Lung microvascular endothelial cell (primary cell): ENCODE measurements at places on chromosomes 2 and 18.

- no peak for DNase-seq
Measured at GRCh38 chr18:45876161-45876560, 50.7 kb downstream of the SIGLEC15 start.

- no peak for DNase-seq
Measured at GRCh38 chr2:175233135-175233719, 51.7 kb upstream of the ATP5MC3 start.

DNA sequence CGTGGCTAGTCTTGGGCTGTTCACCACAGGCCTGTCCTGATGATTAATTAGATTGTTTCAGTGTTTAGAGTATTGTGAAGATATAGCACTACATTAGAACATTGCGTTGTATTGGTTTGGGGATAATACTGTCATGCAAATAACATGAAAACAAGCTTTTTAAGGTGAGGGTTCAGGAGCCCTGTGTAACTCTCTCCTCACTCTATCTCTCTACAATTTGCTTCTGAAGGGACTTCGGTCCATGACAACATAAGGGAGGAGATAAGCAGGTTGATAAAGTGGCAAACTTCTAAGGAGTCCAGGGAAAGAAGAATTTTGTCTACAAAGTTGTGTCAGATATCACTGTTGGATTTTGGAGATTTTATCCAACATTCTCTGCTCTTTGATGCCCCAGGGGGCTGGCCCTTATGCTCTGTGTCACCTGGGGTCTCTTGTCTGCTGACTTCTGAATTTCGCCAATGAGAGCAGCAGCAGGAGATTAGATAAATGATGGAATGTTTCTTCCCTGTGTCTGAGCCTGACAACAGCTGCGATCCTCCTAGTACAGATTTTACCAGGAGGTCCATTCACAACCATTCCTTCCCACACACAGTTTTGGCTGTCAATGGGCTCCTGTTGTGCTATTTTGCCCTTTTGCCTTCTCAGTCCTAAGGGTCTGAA lies 3.3 kb downstream of the TNP1 start:
- no peak for DNase-seq

GRCh38 chr2:84959095-84959565 lies 11.8 kb upstream of the KCMF1 start:
- DNase-seq, result no peak

DNA sequence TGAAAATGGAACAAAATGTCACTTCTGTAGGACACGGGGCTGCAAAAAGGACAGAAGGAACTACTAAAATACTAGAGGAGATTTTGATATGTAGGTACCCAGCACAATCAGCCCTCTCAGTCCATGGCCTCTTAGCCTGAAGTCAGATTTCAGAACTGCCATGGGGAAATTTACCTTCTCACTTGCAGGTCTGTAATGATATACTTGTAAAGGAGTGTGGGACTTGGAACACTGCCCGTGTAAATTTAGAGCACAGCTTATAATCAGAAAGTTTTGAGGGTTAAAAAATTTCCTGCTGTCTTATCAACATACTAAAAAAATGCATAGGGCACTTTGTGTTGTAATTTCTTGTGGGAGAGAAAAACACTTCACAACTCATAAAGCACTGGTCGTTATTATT lies 60.6 kb downstream of the ZEB2 start:
- DNase-seq, result no peak

- no peak for DNase-seq
Measured at GRCh38 chr2:3317871-3318590, 59.6 kb downstream of the EIPR1 start.

GRCh38 chr18:57803103-57803969 lies at the start of gene ATP8B1:
ATP8B1 (minus strand) TSS chr18:57803315; CDS start chr18:57731807, 71,508 bp downstream.
- peak; percentile 78 for DNase-seq

DNA sequence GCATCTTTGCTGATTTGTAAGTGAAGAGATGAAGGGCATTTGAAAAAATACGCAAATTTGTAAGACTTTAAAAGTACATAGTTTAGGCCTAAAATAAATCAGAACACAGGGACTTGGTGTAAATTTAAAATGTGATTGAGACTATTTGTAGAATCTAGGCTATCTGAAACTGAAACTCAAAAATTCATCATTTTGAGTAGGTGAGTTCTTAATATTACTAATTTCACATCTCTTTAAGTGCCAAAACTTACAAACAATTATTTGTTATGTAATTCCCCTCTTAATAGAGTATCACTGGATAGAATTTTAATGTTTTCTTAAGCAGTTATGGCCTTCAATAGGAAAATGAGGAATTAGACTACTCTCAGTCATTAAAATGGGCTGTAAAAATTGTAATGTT lies 14.0 kb upstream of the HRH4 start:
- DNase-seq, result no peak

GRCh38 chr2:140975237-140975636 lies 1155.6 kb downstream of the LRP1B start:
- peak; percentile 80 for DNase-seq

DNA sequence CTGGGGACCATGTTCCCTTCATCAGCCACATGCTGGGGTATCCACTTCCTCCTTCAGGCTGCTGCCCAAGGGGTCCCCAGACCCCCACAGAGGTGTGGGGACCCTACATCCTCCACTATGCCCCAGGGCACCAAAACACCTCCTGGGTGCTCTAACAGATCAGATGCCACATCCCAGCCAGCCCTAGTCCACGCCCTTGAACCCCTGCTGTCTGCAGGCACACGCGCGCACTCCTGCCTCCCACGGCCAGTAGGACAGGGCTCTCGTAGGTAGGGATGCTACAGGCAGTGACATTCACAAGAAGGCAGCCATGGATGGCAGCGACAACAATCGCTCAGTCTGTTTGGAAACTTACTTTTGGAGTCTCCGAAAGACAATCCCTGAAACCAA lies 3.0 kb upstream of the GPC1 start:
- DNase-seq, result no peak

GRCh38 chr18:74633652-74634352 lies 36.1 kb downstream of the ZNF407 start:
- no peak for DNase-seq

DNA sequence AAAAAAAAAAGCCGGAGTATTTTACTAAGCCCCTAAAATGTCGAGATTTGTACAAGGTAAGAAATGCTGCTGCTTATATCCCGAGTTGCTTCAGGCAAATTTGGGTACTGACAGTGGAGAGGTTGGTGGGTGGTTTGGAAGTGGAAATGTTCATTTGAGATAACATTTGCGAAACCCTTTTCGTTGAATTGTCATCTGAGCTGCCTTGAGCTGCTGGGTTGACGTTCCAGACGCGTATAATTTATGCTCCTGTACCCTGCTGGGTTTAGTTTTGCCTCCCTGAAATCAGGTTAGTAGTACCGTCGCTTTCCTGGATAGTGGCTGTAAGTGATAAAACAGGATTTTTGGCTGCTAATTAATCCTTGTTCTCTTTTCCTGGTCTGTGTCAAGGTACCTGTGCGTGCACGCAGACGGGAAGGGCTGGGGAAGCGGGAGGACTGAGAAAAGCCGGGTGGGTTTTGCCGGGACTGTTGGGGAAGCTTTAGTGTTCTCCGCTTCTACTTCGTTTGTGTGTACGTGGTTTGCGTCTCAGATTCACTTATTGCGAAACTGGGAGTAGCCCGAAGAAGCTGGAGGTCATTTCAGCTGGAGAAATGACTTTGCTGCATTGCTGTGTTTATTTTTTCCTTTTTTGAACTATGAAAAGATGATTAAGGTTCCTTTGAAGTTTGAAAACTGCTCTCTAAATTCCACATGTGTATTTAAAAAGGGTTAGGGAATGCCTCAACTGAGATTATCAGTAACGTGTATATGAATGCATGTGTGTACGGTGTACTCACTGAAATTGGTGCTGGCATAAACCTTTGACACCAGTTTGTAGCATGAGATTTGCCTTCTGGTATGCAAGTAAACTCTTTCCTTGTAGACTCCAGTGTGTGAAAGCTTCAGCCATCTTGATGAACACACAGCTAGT lies 709 bp downstream of the UGP2 start:
- peak; percentile 47 for DNase-seq

GRCh38 chr2:144567745-144568144 lies 47.8 kb upstream of the ZEB2 start:
- DNase-seq, result no peak

- peak; percentile 51 for DNase-seq
Measured at GRCh38 chr2:135473567-135473966, 57.5 kb downstream of the ZRANB3 start.

DNA sequence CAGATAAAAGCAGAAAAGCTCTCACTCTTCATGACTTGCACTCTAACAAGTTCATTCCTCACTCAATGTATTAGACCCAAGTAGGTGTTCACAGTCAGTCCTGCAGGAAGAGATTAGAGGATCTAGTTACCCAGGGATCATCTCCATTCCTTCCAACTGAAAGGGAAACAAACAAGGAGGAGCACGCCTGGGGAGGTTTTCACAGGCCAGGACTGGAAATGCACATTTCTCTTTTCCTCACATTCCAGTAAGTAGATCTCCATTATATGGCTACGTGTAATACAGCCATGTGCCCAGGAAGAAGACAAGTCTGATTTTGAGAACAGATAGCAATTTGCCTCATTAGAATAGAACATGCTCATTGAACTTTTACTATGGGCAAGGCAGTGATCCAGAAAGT lies 1132.2 kb upstream of the FAM98A start:
- no peak for DNase-seq

- DNase-seq, result no peak
Measured at GRCh38 chr18:13376298-13376840, 157.8 kb downstream of the LDLRAD4 start.

DNA sequence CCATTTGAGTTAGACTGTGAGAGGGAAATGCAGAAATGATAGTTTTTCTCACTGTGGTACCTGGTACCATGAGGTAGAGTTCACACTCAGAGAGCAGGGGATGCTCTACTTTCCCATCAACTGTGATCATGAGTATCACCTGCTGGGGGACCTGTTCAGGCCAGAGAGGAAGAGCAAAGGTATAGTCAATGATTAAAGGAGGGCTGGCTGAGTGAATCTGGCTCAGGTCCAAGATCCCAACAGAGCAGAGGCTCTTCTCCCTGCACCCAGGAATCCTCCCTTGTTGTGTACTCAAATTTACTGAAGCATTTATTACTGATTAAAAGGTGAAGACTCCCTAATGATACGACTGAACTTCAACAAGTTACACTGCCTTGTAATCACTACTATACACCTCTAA lies 104.6 kb upstream of the CHRNA1 start:
- no peak for DNase-seq

DNA sequence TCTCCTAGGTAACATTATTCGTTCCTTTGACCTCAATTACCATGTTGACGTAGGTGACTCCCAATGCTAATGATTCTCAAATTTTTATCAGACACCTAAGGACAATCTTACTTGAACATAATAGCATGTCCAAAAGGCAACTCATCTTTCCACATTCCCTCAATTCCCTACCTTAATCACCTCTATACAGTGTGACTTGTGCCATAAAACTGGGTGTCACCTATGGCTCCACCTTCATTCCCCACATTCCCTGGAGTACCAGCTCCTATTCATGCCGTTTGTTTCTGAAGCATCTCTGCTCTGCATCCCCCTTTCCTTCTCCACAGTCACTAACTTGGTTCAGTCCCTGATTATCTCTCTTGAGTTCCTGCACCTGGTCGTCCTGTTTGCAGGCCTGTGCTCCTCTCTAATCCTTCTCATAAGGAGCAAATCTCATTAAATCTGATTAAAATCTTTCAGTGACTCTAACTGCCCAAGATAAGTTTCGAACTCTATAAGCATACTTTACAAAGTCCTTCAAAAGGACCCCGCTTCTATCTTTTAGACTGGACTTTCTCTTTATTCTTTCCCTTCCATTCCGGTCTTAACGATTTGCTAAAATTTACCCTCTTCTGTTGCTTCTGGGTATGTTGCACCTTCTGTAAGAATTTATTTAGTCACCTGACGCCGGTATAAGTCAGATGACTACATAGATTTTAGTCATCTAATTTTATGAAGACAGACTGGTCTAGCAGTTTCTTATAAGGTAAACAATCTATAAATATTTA lies 128.7 kb downstream of the OSBPL1A start:
- no peak for DNase-seq

GRCh38 chr18:12639990-12640880 lies 17.7 kb downstream of the SPIRE1 start:
- DNase-seq, result peak; percentile 91
